ENCODE measurements at places on chromosomes 1 and 21.

- DNase-seq = no peak
Measured at GRCh38 chr1:211127166-211127565, 6.8 kb downstream of the KCNH1 start.

- DNase-seq = no peak
Measured at GRCh38 chr1:183812686-183813569, 8.0 kb downstream of the RGL1 start.

DNA sequence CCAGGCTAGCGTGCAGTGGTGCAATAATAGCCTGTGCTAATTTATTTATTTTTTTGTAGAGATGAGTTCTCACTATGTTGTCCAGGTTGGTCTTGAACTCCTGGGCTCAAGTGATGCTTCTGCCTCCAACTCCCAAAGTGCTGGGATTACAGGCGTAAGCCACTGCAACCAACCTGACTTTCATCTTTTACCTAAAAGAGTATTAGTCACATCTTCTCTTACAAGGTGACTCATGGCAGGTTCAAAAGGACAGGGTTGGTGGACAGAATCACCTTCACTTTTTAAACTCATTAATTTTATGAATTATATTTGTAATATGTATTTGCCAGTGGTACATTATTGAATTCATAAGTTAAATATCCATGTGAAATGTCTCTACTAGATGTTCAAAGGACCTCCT is 18.1 kb downstream of the JAM2 start:
- no peak for DNase-seq

GRCh38 chr1:103177108-103177775 is 68.9 kb upstream of the COL11A1 start:
- DNase-seq = no peak

GRCh38 chr1:65163201-65163805 is 15.3 kb downstream of the AK4 start:
- DNase-seq = no peak

GRCh38 chr1:194289569-194290266 is 1103.3 kb upstream of the B3GALT2 start:
- DNase-seq = no peak

GRCh38 chr1:213821175-213821942 is 166.4 kb upstream of the PROX1 start:
- DNase-seq = no peak

GRCh38 chr1:75616436-75617433 is 5.8 kb upstream of the SLC44A5 start:
- DNase-seq = no peak

DNA sequence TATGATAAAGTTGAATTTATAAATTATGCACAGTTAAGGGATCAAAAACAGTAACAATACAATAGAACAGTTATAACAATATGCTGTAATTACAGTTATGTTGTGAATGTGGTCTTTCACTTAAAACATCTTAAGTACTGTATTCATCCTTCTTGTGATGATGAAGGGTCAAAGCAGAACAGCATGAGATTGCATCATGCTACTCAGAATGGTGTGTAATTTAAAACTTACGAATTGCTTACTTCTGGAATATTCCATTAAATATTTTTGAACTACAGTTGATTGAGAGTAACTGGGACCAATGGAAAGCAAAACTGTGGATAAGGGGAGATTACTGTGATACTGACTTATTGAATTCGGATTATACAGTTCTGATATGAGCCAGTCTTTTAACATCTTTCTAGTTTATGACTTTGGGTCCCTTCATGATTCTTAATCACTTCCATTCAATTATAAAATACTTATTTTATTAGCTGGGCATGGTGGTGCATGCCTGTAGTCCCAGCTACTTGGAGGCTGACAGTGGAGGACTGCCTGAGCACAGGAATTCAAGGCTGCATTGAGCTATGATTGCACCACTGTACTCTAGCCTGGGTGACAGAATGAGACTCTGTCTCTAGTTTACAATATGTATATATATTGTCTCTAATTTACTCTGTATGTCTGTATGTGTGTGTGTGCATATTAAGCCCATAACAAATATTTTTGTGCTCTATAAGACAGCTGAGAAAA is 43.2 kb downstream of the ATP1B1 start:
- DNase-seq = no peak

All from NCI-H2029 (cell line).